ENCODE measurements at places on chromosomes 6 and 20.

DNA sequence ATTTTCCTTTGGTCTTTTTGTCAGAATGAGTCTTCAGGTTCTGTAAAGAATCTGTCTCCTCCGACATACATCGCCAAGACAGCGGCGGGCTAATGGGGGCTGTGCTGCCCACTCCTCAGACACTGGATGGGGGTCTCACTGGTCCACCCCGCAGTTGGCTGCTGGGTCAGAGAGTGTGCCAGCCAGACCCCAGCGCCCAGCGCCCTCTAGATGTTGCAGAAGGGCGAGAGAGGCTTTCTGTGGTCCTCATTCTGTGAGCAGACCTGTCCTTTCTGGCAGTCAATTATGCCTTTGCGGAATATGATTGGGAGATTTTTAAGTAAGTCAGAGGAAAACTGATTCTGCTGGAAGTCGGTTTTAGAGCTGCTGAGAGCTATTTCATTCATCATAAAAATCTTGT is 7.8 kb upstream of the CCR6 start:
- DNase-seq = no peak

GRCh38 chr6:106118835-106119431 is 32.8 kb downstream of the PRDM1 start:
- no peak for DNase-seq

DNA sequence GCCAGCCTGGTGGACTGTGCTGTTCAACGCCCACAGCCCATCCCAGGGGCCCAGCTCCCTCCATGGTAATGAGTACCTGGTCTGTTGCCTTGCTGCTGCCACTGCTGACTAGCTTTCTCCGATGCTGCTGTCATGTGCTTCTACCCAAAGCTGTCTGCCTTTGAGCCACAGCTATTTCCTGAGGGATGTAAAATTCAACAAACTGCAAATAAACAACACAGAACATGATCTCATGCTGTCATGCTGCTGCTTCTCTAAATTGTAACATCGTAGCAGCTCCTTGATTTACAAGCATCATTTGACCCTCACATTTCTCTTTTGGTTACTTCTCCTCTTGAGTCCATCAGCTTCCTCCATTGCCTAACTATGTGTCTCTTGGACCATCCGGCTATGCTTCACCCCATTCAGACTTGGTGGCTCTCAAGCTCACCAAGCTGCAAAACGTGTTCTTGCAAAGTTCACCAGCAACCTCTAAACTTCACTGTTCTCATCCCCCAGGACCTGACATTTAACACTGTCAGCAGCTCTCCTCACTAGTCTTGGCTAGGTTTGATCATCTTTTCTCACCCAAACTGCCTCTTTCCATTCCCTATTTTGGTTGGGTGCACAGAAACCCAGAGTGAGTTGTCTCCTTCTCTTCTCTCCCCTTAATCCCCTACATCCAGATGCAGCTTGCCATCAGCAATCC is 54.6 kb downstream of the FYN start:
- DNase-seq = no peak

- no peak for DNase-seq
Observed at GRCh38 chr6:142440600-142441293, 138.9 kb downstream of the ADGRG6 start.

- DNase-seq = no peak
Observed at GRCh38 chr20:59955131-59955796, 3.0 kb upstream of the CDH26 start.

- no peak for DNase-seq
Observed at GRCh38 chr20:5592165-5592564, 158.0 kb upstream of the SHLD1 start.

DNA sequence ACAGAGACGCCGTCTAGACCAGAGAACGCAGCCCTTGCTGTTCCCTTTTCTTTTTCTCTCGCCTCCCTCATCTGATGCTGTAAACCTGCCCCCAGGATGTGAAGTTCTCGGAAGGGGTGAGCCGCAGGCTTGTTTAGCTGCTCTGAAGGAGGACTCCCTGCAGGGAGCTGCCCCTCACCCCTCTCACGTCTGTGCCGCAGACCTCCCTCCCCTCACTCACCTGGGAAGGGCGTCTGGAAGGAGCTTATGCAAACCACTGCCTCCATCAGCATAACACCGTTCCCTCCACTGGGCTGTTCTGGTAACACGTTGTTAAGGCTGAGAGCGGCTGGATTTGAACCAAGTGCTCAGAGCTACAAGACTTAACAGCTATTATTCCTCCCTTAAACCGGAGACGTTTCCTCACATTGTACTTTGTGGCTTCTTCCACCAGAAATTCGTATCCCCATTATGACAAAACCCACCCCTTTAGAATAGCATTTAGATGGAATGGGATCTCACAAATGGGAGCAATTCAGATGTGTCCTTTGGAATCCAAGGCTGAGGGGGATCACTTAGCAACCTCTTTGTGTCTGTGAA is 99.8 kb downstream of the SMOC2 start:
- DNase-seq = no peak

DNA sequence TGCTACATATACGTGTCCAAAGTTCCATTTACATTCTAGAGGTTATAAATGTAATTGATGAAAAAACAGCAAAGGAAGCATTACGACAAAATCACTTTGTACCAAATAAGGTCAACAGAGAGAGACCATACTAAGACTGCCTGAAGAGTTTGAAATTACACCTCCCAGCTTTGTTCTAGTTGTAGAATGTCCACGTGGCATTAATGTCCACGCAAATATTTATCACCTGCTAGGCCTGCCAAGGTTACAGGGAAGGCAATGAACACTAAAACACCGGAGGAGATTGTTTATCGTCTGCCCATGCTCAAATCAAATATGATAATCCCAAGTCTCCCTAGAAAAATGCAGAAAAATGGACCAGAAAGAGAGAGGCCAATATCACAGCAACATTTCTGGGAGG is 6.2 kb downstream of the RALGAPA2 start:
- no peak for DNase-seq
